ENCODE measurements at places on chromosomes 6 and 20.

- DNase-seq: no peak
These were observed 19.2 kb upstream of the CDKN1A start for GRCh38 chr6:36659271-36659670.

GRCh38 chr6:33693186-33694105 lies 18.1 kb downstream of the UQCC2 start:
- no peak for DNase-seq

GRCh38 chr6:156980515-156980914 lies 203.3 kb downstream of the ARID1B start:
- peak; percentile 44 for DNase-seq

- DNase-seq: peak; percentile 59
These were observed 63.7 kb upstream of the CD2AP start for GRCh38 chr6:47413752-47414422.

- DNase-seq: no peak
These were observed 3.8 kb upstream of the ECHDC1 start for GRCh38 chr6:127347178-127347577.

DNA sequence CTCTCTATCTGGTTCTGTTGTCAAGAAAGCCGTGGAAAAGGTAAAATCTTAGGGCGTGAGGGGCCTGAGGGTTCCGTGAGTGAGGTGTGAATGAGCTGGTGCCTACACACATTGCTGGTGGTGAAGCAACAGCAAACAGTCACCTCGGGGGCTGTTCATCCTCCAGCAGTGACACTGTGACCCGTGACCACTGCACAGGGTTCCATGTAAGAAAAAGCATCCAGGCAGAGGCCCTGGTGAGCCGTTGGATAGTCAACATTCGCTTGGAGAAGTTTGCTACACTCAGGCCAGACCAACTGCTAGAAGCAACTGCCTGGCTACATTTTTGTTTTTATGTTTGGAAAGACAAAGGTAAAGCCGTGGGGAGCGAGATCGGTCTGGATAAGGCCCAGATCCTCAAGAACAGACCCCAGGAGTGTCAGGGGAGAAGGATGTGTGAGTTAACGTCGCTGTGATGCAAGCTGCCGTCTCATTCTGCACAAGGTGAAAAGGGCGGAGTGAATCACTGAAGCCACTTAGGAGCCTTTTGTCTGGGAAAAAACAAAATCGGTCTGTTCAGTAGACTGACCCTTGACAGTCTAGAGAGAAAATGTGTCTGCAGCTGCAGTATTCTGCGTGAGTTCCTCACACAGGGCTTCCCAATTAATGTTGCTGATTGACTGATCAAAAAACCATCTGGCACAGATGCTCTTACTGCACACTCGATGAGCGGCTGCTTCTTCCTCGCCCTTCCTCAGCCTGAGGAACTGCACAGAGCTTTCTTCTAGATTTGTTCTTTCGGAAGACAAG lies 404.0 kb downstream of the SMOC2 start:
- no peak for DNase-seq
